ENCODE measurements at places on chromosomes 5 and 9.
A peak's percentile ranks its signal among the peaks of the same experiment; 100 is the strongest.

DNA sequence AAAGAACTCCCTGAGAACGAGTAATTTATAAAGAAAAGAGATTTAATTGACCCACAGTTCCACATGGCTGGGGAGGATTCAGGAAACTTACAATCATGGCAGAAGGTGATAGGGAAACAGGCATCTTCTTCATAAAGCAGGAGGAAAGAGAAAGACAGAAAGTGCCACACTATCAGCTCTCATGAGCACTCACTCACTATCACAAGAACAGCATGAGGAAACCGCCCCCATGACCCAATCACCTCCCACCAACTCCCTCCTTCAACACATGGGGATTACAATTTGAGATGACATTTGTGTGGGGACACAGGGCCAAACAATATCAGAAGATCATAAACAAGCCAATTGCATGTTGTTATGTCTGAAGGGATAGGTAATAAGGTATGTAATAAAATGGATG is 935.9 kb upstream of the COX7C start:
- no peak for DNase-seq

DNA sequence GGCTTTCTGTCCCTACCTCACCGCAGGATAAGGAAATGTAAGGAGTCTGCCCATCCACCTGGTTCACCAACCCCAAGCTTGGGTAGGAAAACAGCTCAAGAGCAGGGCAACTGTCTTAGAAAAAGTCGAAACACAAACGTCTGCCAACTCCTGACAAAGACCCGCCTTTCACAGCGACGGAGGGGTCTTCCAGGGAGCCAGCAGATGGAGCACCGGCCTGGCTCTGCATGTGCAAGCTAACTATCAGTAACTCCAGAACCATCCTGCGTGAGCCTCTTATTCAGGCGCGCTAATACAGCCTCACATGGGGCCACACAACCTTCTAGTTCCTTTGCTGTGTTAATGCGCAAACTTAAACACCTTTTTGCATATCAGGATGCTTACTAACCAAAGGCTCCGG is 26.9 kb downstream of the CAMSAP1 start:
- no peak for DNase-seq

GRCh38 chr9:36164989-36165388 is 4.2 kb upstream of the CCIN start:
- DNase-seq = no peak

DNA sequence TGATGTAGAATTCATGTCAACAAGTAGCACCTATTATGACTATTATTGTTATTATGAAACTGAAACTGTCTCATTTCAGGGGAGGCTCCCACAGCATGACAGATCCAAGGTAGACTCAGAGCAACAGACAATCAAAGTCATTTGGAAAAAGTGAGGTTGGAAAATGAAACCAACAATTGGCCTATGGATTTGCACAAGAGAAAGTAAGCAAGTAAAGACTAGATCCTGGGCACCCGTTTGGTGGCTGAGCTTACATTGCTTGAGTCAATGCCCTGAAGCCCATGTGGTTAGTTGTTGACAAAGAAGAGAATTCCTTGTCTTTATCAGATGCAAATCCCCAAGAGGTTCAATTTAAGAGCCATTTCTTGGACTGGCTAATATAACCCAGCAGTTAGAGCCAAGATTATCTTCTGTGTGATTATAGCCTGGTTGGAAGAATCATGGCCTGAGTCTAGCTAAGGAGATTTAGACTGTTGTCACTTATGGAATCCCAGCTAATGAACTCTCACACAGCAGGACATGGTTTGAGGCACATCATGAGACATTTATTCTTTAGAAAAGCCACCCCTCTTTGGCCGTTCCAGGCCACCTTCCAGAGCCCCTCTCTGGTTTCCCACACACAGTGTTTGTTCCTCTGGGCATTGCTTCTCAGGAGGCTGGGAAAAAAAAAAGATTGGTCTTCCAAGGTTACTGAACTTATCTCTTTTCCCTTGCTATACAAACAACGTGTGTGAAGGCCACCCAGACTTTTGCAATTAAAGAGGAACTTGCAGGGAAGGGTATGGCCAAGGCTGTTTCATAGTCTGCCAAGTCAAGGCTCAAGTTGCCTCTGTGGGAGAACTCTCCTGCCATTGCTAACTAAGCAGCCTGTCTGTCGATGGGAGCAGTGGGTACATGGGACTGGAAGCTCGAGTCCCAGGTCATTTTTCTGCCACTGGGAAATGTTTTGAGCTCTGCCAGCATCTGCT is 399.5 kb downstream of the ENC1 start:
- no peak for DNase-seq

DNA sequence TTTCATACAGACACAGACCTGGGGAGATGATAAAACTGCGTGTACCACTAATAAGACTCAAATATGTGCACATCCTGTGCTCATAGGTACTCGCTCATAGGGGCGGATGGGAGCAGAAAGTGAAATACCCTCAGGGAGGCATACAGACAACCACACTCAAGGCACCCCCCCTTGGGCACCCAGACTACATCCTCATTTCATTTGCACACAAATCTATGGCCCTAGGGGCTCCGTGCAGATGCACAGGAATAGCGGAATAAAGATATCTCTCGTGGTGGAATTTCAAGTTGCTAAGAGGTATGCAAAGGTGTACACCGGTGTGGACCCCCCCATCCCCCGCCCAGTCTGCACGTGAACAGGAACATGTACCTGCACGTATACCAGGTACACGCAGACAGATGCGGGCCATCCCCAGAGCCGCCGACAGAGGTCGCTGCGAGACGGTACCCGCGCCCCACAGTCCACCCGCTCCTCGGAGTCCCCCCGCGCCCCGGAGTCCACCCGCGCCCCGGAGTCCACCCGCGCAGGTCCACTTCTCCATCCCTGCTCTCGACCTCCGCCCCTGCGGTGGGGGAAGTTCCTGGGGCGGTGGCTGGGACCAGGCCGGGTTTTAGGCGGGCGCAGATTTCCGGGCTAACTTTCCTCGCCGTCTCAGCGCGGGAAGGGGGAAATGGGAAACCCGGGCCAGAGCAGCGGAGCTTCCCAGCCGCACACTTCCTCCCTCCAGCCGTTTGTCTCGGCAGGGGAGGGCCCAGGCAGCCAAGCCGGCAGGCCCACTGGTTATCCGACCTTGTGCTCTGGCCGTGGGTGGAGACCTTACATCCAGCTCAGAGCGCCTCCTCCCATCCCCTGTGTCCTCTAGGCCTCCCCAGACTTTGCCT is 1.0 kb upstream of the IL12B start:
- DNase-seq = no peak

DNA sequence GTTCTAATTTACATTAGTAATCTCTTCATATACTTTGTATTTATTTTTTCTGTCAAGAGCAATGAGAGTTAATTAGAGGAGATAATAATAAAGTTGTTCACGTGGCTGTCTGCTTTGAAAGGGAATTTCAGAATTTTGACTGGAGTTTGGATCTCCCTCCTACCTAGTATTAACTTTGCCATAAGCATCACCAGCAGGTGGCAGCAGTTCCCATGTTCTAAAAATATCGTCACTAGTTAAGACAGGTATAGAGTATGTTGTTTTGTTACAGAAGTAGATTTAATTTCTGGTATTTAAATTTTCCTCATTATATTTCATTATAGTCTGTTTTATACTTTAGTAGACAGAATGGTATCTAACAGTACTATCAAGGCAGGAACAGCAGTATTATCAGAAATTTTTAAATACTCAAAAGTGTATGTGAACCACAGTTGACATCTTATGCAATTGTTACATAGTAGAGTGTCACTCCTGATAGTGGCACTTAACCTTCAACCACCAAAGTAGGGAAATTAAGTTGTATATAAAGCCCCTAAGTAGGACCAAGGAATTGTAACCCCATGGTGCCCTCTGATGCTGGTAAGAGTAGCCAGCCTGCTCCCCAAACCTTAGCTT is 20.4 kb downstream of the GNPDA1 start:
- no peak for DNase-seq

- no peak for DNase-seq
Measured at GRCh38 chr9:122398371-122398924, 27.6 kb downstream of the PTGS1 start.

DNA sequence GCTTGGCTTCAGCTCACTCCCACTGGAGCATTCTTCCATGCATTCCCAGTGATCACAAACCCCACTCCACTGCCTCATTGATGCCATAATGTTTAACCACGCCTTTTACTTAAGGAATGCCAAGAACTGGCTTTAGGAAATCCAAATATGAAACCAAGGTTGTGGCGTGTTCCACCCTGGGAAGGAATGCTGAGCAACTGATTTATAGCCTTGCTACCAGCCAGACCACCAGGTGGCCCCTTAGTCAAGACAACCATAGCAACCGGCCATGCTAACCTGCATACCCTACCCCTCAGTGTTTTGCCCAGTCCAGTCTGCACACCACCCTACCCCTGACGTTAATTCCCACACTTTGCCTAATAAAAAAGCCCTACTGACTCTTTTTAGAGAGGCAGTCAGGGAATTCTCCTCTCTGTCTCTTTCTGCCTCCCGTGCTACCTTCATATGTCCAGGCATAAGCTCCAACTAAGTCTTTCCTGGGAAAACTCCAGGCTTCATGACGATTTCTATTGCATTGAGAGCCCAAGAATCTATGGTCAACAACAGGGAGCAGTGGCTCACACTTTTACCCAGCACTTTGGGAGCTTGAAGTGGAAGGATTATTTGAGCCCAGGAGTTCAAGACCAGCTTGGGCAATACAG is 27.0 kb upstream of the PRRC2B start:
- DNase-seq = peak; percentile 23

- no peak for DNase-seq
Measured at GRCh38 chr5:150560401-150561191, 52.7 kb downstream of the NDST1 start.

DNA sequence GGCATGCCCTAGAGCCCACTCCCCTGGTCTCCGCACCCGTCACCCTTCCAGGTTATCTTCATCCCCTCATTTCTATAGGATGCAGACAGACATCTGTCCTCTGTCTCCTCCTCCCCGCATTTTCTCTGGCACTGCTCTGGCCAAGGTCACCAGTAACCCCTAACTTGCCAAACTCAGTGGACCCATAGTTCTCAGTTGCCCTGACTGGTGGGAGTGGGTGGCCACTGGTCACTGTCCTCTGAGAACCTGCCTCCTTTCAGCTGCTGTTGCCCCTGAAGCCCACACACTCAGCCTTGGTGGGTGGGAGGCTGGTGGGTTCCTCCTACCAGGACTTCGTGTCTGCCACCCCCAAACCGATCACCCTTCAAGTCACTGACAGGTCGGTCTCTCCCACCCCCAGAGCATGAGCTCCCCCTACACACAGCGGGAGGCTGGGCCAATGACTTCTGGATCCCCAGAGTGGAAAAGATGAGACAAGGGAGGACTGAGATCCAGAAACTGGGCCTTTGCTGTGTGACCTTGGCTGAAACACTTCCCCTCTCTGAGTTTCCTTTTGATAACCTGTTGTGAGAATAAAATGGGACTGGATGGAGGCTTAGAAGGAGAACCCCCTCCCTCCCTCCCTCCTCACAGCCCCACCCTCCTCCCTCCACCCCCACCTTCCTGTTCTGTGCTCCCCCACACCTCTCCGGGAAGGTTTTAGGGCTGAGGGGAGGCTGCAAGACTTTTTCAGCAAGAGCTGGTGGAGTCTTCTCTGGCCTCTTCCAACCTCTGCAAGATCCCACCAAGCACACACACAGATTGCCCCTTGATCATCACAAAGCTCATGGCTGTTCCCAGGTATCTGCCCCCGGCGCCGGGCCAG is 2.4 kb upstream of the DBN1 start:
- DNase-seq = no peak
